ENCODE measurements at places on chromosomes 6 and 20.
A peak's percentile ranks its signal among the peaks of the same experiment; 100 is the strongest.

DNA sequence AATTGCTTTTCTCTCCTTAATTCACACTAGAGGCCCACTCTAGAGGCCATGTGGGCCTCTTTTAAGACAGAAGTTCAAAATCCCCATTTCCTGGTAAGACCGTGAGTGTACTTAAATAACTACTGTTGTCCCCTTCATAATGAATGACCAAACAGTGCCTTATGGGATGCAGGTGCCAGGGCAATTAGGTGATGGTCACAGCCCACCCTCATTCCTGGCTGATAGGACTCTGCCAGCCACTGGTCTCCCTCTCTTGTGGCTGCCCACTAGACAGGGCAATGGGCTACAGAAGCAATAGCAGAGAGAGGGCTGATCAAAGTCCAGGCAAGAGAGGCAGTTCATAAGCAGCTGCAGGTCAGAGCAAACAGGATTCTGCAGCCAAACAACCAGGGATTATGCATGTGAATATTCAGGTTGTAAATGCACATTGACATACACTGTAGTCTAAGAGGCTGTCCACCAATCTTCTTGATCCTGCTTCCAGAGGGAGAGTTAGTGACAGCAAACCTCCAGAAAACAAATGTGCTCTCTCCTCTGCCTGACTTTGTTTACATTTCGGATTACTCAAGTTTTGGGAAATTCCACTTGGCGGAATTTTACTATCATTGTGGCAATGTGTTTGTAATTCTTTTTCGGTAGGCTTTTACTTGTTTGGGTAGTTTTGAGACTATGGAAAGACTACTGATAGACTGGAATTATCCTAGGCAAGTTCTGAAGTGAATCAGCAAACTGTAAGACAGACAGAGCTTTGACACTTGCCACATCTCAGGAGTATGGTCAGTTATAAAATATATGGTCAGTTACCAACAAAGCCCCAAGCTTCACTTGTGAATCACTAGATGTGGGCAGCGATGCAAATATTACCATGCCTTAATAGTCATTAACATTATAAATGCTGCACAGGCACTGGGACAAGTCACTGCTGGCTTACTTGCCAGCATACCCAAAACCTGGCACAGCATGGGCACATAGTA is 12.8 kb downstream of the PTPRK start:
- DNase-seq, result no peak

- peak; percentile 86 for DNase-seq
Measured at GRCh38 chr6:149750136-149750609, 632 bp downstream of the PCMT1 start.

GRCh38 chr6:166769648-166770047 is 142.6 kb upstream of the RPS6KA2 start:
- DNase-seq, result no peak

DNA sequence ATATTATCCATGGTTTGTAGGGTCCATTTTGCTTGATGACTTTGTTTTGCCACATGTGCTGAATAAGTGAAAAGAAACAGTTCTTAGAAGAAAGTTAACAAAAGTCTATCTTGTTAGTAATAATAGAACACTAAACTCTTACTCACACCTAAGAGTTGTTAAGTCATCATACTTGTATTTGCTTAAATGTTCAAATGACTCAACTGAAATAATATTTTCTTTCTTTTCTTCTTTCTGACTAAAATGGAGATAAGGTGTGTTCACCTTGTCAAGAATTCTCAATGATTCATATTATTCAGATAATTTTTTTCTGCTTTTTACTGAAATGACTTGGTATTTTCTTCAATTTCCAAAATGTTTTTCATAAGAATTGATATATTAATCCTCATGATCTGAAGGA is 327.2 kb downstream of the HTR1B start:
- DNase-seq, result no peak

- DNase-seq, result no peak
Measured at GRCh38 chr6:83767033-83767432, 58.1 kb upstream of the SNAP91 start.

DNA sequence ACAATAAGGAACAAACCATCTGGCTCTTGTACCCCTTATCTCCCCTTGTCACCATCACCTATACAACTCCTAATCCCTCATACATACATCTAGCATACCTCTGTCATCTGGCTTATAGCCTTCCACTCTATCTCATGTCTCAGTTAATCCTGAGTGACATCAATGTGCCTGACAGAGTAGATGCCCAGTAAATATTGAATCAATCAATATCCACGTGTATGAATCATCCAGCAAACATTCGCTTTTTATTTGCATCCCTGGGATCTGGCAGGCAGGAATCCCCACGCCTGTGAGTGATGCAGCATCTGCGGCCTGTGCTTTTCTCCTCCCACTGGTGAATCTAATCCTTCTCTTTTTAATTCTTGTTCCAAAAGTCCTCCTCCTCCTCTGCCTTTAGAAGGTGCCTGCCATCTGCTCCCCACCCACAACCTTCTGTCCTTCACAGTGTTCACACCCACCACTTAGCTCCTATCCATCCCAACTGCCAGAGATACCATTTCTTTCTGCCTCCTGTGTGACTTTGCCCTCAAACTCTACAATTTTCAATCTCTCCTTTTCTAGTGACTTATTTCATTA is 37.6 kb downstream of the ZNF391 start:
- no peak for DNase-seq

GRCh38 chr20:46013829-46014516 is 5.3 kb downstream of the MMP9 start:
- DNase-seq, result peak; percentile 87

DNA sequence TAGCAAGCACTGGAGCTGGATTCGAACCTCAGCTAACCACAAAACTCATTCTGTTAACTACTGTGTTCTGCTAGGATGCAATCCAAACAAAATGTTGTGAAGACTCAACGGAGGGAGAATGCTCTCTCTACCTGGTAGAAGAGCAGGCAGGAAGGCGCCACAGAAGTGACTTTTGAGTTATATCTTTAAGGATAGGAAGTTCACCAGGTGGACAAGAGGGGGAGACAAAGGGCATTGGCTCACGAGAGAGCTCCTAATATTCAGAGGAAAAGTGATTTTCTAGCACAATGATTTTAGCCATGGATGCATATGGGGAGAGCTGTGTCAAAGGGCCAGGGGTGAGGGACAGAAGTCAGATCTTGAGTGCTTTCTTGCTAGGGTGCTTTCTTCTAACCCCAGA is 108.4 kb upstream of the MAFB start:
- peak; percentile 37 for DNase-seq

DNA sequence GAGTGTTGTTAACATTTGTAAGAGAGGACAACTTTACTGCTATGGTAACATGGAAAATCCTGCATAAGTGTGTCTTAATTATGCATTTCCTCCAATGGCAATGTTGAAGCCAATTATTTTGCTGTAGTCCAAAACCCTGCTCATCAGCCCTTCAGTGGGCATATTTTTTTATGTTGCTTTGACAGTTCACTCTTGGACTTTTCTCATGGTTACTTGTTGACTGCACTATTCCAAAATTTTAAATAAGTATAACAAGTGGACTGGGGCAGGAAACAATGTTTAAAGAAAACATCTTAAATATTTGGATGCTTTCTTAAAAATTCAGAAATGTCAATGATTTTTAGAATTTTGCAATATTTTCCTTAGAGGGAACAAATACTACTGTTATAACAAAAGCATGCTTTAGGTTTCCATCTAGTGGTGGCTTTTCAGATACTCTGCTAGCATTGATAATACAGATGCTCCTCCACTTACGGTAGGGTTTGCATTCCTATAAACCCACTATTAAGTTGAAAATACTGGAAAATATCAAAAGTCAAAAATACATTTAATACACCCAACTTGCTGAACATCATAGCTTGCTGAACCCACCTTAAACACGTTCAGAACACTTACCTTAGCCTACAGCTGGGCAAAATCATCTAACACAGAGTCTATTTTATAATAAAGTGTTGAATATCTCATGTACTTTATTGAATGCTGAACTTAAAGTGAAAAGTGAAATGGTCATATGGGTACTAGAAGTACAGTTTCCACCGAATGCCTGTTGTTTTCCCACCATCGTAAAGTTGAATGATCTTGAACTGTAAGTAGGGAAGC is 86.4 kb downstream of the ADGRG6 start:
- no peak for DNase-seq

DNA sequence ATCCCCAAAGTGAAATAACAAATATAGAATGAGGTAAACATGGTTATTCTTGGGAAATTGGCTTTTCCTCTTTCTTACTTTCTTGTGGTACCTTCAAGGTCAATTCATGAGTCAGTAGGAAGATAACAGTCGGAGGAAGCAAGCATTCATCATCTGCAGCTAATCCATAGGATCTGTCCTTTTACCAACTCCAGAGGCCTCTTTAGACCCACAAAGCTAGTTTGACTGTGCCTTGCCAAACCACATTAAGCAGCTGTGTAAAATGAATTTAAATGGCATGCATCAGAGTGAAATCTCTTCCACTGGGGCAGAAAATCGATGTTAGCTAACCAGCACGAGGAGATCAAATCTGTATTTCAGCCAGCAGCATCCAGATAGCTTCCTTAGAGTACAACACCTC is 171.3 kb downstream of the TMEM242 start:
- no peak for DNase-seq

GRCh38 chr6:143569040-143569439 is 57.5 kb upstream of the FUCA2 start:
- no peak for DNase-seq

DNA sequence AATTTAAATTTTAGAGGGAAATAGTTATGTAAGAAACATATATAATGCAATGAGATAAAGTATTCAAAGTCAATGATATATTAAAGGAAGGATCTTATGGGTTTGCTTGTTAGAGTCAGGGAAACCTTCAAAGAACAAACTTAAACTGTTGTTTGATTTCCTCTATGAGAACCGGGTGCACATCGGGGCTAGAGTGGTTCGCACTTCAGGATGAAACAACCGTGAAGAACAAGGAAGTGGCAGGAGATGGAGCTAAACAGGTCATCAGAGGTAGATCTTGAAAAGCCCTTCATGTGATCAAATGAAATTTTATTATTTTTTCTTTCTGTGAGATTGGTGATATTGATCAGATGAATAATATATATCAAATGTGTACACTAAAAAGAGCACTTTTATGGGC is 951.9 kb upstream of the FLRT3 start:
- no peak for DNase-seq

GRCh38 chr20:40049854-40050253 is 639.2 kb downstream of the MAFB start:
- DNase-seq, result no peak

DNA sequence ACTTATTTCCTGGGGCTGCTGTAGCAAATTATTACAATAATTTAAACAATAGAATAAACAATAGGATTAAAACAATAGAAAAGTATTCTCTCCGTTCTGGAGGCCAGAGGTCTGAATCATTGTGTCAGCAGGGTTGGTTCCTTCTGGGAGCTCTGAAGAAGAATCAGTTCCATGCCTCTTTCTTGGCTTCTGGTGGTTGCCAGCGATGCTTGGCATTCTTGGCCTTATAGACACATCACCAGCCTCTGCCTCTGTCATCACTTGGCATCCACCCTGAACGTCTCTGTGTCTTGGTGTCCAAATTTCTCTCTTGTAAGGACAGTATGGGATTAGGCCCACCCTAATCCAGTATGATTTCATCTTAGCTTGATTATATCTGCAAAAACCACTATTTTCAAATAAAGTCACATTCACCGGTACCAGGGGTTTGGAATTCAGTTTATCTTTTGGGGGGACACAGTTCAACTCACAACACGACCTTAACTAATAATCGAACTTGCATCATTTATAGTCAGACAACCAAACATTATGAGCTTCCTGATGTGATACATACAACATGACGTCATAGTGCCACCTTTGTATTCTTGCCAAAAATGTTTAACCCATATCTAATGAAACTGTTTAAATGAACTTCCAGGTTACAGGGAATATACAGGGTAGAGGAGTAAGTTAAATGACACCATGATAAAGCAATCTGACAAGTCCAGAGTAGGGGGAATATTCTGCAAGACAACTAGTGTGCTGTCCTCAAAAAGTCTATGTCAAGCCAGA is 84.7 kb upstream of the RNF24 start:
- DNase-seq, result no peak

DNA sequence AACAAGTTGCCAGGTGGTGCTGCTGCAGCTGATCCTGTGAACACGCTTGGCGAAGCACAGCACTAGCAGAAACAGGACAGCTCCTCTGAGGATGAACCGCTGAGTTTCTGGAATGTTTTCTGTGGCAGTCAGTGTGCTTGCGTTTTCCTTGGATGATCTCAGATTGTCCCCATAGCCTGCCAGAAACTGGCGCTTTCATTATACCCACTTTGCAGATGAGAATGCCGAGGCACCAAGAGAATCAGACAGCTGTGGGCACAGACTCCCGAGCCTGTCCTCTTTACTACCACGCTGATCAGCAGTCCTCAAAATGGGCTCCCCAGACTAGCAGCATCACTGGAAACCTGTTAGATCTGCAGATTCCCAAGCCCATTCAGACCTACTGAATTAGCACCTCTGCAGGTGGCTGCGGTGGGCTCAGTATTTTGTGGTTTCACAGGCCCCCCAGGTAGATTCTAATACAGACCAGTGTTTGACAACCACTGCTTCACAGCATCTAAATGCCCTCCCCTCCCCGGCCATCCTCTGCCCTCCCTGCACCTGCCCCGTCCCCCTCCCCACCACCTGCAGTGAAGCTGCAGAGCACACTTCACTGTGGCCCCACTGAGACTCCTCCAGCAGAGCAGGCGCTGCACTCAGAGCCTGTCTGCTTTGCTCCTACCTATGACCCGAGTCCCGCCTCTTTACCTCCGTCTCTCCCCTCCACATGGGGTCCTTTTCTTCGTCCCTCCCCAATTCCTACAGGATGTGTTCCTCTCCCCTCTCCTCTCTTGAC is 29.6 kb downstream of the SPATA2 start:
- DNase-seq, result no peak

- DNase-seq, result no peak
Measured at GRCh38 chr20:219290-220115, 7.6 kb upstream of the DEFB129 start.

DNA sequence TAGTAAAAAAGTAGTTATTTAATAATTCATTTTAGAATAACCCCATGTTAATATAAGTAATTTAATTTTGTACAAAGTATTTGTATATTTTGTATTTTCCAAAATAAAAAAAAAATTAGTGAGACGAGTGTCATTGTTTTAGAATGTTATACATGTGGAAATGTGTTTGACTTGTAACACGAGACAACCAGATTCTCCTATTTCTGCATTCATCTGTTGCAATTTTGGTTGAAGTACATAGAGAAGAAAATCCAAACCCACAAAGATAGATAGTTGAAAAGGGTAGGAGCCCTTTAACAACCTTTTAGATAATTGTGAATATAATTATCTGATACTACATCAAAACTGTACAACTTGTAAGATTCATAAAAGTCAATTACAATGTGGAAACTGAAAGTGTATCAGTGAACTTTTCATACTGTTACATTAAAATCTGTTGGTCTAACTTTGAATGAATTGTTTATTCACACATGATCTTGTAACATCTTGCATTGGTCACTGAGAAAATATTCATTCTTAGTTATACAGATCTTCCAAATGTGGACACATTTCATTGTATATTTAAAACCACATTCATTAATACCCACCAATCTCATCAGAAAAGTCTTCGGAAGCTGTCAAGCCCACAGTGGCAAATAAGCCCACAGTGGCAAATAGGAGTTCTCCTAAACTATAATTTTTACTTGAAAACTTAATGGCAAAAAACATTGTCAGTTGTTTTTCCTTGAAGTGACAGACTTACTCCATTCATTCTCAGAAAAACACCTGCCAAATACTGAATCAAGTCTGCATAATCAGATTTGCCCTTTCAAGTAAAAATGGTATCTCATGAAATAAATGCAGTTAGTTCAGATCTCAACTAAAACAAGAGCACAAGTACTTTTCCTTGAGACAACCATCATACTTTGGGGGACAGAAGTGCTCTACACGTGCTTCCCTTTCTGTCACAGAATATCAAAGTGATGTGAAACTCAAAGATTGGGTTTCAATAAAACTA is 52.8 kb downstream of the FKBP5 start:
- no peak for DNase-seq

Measured in activated CD8-positive, alpha-beta memory T cell treated with anti-CD3 and anti-CD28 coated beads for 24 hours (primary cell).